Posterior cingulate gyrus (tissue), 11 donors: ENCODE measurements at places on chromosomes 5 and 9.
A peak's percentile ranks its signal among the peaks of the same experiment; 100 is the strongest.

DNA sequence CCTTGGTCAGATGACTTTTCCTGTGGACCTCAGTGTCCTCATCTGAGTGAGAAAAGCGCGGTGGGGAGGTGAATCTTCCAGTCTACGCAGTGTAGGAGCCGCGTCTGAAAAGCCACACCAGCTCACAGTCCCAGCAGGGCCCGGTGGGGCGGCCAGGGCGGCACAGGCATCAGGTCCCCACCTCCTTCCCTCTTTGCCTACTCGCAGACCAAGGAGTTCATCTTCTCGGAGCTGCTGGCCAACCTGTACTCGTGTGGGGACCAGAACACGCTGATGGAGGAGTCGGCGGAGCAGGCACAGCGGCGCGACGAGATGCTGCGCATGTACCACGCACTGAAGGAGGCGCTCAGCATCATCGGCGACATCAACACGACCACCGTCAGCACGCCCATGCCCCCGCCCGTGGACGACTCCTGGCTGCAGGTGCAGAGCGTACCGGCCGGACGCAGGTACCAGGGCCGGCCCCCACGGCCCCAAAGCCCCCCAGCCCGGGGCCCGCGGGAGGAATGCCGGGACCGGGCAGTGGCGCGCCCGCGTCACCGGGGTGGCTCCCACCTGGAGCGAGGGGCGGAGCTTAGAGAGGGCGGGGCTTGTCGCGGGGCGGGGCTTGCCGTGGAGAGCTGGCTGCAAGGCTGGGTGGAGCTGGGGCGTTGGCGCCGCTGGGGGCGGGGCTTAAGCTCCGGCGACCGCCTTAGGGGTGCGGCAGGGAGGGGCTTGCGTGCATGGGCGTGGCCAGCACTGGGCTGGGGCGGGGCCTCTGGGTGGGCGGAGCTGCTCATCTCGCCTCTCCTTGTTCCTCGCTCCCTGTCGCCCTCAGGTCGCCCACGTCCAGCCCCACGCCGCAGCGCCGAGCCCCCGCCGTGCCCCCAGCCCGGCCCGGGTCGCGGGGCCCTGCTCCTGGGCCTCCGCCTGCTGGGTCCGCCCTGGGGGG is 25.6 kb downstream of the GOLGA2 start:
- DNase-seq = peak; percentile 58

DNA sequence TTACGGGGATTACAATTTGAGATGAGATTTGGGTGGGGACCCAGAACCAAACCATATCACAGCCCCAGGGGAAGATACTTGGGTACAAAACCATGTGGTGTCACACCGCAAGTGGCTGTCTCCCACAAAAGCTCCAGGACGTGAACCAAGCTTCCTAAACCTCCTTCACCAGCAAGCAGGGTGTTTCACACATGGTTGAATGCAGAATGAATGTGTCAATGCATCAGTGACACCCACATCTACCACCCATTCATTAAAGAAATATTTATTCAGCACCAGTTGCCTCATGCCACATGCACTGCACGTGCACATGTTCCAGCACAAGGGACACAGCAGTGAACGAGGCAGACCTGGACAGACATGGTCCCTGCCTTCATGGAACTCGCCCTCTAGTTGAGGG is 70.9 kb upstream of the SPOCK1 start:
- no peak for DNase-seq

DNA sequence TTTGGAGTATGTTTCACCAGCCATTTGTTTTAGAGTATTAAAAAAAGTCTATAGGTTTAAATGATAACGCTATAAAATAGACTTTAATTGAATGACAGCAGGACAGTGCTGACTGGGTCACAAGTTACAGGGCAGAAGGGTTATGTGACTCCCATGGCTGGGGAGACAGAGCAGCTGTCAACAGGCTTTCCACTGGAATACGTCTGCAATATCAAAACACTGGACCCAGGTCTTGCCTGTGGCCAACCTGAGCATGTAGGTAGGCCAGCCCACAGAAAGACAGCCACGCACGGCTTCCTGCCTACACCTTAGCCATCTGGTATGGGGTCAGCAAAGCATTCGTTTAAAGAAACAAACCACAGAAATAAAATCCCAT is 80.7 kb downstream of the OTULIN start:
- DNase-seq = no peak

GRCh38 chr5:121668635-121669034 is 183.0 kb upstream of the FTMT start:
- DNase-seq = no peak

DNA sequence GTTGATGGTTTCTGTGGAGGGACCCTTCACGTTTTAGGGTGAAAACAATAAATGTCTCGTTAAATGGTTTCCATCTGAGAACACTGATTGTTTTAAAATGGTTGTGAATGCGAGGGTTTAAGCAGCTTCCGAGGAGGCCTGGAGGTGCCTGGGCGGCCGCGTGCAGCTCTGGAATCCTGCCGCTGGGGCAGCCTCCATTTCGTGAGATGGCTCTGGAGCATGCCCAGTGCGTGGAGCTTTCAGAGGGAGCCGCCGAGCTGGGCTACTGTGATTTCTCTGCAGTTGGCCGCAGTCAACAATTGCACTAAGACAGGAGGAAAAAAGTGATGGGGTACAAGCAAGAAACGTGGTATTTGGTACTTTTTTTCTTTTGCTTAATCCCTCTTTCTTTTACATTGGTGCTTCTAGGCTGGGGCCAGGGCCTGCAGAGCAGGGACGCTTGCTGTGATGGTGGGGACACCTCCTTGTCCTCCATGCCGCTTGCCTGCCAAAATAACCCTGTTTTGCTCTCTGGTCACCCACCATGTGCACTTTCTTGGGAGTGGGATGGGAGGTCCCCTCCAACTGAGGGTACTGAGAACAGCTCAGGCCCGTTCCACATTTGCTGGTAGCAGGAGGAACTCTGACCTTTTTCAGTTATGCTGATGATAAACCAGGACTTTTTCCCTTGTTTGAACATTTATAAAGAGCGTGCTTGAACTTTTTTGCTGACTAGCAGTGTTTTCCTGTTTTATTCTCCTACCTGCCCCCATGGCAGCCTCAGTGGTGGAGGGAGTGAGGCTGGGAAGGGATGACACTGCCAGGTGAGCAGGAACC is 47.1 kb downstream of the EHMT1 start:
- DNase-seq = peak; percentile 68

DNA sequence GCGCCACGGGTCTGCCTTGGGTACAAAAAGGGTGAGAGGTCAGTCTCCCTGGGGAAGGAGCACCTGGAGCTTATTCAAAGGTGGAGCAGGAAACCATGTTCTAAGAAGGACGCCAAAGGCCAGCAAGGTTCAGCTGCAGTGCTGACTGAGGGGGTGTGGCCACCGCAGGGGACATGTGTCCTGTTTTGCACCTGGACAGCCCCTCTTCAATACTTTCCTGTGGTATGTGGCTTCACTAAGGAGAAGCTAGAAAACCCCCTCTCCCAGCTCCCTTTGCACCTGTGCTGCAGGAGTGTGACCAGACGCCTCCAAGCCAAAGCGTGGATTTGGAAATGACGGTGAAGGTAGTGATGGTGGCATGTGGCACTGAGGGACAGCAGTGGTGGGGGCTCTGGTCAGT is 23.6 kb downstream of the TRIM14 start:
- DNase-seq = no peak

DNA sequence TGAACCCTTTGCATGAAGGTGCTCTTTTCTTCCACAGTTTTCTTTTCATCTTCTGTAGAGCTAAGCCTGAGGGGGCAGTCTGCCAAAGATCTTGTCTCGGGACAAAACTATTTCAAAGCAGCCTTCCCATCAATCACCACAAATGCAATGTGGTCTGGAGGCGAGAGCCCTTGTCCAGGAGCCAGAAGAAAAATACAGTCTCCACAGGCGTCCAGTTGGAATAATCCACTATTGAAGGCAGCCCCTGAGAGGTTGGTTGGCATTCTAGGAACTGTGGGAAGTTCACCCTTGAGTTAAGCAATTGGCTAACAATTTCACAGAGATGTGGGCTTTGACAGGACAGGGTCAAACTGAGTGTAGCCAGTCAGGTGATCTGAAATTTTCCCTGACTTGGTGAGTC is 72.0 kb downstream of the SEMA6A start:
- no peak for DNase-seq

- no peak for DNase-seq
Measured at GRCh38 chr5:150121448-150122157, 34.0 kb downstream of the PDGFRB start.

DNA sequence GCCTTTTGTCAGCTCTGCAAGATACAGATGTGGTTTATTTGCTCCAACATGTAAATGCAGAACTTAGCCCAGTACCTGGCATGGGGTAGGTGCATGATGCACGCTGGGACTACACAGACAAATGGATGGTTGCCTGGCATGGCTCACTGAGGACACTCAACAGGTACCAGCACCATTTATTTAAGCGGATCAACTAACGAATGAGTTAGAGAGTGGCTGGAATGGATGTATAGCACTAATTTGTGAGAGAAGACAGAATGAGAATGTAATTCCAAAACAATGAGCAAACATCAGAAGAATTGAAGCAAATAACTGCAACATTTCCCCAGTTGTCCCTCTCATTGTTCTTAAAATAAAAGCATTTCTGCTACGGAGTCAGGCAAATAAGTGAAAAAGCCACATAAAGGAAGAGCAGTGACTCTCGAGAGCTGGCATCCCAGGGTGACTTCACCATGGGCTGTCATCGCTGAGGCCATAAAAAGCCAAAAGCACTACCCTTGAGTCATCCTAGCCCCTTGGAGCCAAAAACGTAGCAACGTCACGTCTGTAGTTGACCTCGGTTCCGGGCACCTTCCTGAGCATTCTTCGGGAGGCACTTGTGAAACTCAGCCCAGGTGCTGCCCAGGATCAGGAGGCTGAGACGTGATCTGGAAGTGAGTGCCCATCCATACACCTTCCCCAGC is 290.3 kb downstream of the NSG2 start:
- DNase-seq = no peak

GRCh38 chr5:33343676-33344327 is 97.0 kb upstream of the TARS1 start:
- no peak for DNase-seq

GRCh38 chr9:108219664-108220063 is 636.1 kb downstream of the ACTL7B start:
- DNase-seq = no peak

- no peak for DNase-seq
Measured at GRCh38 chr5:125050926-125051325, 304.5 kb upstream of the ZNF608 start.

- no peak for DNase-seq
Measured at GRCh38 chr9:124385623-124386022, 29.6 kb downstream of the PSMB7 start.

- no peak for DNase-seq
Measured at GRCh38 chr5:135382981-135383380, 16.1 kb downstream of the MACROH2A1 start.

- no peak for DNase-seq
Measured at GRCh38 chr5:144469106-144469505, 298.4 kb downstream of the KCTD16 start.

GRCh38 chr5:154791535-154791934 is 36.4 kb downstream of the LARP1 start:
- DNase-seq = no peak

DNA sequence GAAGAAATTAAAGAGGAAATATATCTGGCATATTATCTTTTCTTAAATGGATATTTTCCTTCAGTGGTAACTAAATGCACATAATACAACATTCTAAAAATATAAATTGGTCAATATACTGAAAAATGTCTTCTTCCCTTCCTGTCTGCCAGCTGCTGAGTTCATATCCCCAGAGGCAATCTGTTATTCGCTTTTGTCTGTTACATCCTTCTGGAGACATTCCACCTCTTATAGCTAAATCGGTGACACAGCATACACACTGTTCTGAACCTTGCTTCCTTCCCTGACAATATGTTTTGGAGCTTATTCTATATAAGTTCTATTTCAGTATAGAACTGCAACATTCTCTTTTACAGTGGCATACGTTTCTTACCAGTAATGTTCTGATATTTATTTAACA is 147.8 kb downstream of the TENT4A start:
- no peak for DNase-seq

DNA sequence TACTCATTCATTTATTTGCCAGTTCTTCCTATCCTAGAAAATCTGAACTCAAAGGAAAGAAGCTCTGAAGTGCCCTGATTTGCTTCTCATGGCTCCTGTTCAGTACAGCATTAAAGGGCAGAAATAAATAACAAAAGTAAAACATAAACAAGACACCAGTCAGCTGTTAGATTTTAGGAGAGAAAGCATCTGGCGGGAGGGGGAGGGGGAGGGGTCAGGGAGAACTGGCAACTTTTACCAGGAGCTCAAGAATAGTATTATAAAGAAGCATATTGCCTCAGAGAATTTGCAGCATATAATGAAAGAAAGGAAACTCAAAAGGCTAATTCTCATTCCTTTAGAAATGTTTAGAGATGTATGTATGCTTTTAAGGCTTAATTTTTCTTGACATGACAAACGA is 68.1 kb downstream of the SEMA6A start:
- no peak for DNase-seq

GRCh38 chr5:107769519-107769918 is 98.8 kb upstream of the EFNA5 start:
- no peak for DNase-seq

DNA sequence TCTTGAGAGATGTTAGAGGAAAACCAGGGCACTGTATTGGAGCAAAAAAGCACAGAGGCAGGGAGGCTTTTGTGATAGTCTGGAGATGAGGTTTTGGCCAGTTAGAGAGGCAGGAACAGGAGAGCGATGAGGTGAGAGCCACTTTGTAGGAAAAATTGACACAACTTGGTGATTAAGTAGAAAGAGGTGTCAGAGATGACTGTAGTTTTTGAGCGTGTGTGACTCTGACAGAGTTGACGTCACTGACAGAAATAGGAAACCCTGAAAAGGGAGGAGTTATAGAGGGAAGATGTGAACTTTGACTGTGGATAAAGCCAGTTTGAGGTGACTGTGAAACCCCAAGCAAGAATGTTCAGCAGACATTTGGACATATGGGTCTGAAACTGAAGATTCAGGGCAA is 15.7 kb downstream of the NFX1 start:
- DNase-seq = no peak

DNA sequence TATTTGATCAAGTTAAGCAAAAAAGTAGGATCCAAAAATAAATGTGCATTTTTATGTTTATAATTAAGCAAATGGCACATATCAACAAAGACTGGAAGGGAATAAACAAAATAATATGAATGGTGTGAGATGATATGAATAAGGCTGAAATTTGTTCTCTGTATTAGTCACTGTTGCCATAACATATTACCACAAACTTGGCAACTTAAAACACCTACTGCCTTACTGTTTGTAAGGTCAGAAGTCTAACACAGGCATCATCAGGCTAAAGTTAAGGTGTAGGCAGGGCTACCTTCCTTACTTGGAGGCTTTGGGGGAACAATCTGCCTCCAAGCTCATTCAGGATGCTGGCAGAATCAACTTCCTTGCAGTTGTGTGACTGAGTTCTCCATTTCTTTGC is 19.3 kb downstream of the PGGT1B start:
- no peak for DNase-seq
